Right ventricle myocardium inferior (tissue), 1 donor: ENCODE measurements at places on chromosomes 3 and 15. TPM values are rescaled to one million over a fixed set of nuclear protein-coding genes. Genes with fewer than 3 reads are reported as not detected.

The CCDC54 gene
- total RNA-seq: not detected

The NEK10 gene
- 9.8 TPM for total RNA-seq

The SERPINI2 gene
- not detected for total RNA-seq

GRCh38 chr15:64138331-64138941, 13.1 kb upstream of the SNX22 start:
- no peak for DNase-seq

DNA sequence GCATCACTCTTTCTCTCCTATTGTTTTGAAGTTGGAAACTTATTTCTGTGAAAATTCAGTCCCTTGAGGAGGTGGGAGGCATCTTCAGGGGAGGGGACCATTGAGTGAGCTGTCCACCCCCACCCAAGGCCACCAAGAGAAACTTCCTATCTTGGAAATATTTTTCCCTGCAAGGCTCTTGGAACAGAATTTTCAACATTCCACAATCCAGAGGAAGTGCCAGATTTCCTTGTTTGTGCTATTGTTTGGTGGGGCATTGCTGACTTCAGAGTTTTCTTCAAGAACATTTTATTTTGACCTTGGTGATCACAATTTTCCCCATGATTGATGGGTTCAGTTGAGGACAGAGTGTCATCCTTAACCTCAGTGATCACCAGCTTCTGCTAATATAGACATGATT, 12.0 kb downstream of the DNASE1L3 start:
- DNase-seq: no peak

DNA sequence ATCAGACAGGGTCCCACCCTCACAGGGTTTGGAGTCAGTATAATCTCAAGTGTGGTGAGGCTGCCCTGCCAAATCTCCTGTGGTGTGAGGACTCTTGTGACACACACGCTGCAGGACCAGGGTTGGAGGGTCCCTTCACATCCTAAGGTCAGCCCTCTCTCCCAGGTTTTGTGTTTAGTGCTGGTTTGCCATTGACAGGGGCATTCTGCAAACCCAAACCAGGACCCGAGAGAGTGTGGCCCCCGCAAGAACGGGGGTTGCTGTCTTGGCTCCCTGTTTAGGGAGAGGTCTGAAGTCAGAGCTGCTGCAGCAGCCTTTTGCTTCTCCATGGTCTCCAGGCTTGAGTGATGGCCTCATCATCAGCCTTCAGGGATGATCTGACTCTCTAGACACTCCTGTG, 14.7 kb downstream of the FAM107A start:
- DNase-seq: no peak
